ENCODE measurements at places on chromosomes 11 and 22.
A peak's percentile ranks its signal among the peaks of the same experiment; 100 is the strongest.

DNA sequence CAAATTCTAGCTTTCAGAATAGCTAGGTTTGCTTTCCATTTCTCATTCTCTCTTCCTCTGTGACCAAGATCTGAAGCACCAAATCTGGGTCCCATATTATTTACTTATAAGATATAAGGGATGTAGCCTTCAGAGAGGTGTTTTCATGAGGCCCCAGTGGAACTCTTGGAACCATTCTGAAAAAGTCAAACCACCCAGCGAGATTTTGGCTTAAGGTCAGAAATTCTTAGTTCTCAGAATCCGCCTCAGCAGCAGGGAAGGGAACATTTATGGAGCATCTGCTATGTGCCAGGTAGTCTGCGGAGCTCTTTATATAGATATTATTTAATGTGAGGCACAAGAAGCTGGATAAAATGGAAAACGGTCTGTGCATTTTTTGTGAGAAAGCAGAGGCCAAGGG lies 6.3 kb downstream of the NAV2 start:
- DNase-seq: no peak

GRCh38 chr22:45994491-45995404 lies 17.8 kb upstream of the WNT7B start:
- DNase-seq: peak; percentile 70

DNA sequence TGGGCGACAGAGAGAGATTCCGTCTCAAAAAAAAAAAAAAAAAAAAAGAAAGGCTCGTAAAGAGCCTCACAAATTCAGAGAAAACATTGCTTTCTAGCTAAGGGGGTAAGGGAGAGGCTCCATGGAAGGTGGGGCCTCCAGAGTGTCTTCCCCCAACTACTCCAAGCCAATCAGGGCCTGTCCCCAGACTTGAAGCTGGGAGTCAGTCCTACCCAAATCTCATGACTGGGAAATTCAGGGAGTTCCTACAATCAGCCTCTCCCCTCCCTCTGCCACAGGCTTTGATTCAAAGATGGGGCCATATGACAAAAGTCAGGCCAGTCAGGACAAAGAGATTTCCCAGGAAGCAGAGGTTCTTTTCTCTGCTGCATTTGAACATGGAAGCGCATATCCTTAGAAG lies 63.0 kb upstream of the NUP160 start:
- no peak for DNase-seq

- DNase-seq: no peak
These were observed 6.9 kb downstream of the C22orf39 start for GRCh38 chr22:19440411-19441195.

DNA sequence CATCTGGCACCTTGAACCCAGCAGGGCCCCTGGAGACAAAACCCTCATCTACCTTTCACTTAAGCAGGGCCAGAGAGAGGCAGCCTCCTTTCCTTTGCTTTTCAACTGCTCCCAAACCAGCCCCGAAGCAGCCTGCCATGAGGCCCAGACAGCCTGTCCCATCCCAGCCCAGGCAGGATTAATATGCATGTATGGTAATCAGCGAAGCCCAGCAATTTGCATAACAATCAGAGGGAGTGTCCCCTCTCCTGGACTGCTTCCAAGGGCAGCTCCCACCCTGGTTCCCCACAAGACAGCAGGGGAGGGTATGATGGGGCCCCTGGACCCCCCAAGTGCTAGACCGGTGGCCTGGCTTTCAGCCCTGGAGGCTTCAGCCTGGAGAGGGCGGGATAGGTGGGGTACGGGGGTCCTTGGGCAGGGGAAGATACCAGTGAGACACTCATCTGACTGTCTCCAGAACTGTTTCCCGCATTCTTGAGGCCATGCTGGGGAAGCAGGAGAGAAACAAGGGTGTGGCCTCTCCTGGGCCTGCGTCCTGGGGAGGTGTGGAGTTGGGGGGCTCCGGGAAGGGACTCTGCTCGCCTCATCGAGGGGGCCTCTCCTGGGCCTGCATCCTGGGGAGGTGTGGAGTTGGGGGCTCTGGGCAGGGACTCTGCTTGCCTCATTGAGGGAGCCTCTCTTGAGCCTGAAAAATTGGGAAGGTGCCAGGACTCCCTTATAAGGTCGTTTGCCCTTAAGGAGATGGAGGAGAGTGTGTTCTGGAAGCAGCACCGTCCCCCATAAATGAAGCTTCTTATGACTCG lies 93.2 kb upstream of the PRR5 start:
- DNase-seq: no peak

- no peak for DNase-seq
These were observed 369.7 kb downstream of the INSC start for GRCh38 chr11:15484398-15484797.

DNA sequence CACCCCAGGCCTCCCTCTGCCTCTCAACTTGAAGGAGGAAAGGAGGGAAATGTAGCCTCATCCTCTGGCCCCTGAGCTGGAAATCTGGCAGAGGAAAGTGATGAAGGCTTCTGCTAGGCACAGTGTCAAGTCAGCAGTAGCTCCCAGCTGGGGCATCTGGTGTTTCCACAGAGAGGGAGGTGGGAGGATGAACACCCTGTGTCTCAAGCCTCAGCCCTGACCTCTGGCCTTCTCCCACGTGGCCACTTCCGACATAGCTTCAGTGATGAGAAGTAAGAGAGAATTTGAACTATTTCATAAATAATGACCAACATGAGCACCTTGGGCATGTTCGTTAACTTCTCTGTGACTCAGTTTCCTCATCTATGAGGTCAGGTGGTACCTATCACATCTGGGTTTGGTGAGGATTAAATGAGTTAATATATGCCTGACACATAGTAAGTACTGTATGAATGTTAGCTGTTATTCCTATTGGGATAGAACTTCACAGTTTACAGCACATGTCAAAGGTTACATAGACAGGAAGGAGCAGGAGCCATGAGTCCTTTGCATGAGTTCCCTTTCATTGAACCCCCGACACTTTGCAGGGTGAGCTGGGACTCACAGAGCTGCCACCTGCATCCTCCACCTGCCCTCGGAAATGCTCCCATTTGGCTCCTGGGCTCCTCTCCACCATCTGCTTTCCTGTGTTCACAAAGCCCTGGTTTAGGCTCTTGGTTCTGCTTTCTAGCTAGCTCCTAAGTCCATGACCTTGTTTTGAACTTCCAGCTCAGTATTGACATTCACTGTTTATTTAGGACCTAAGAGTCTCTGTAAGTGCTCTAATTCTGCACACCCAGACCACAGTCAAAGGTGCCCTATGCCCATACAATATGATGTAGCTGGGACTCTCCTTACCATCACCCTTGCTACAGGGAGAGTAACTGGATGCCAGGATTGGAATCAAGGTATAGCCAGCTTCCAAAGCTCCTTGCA lies 61.7 kb downstream of the CSNK2A3 start:
- no peak for DNase-seq

GRCh38 chr11:66408488-66409214 lies 12.2 kb upstream of the NPAS4 start:
- peak; percentile 98 for DNase-seq
